ENCODE measurements at places on chromosomes 16 and 17.

- no peak for DNase-seq
Observed at GRCh38 chr16:57935904-57936303, 35.0 kb downstream of the CNGB1 start.

DNA sequence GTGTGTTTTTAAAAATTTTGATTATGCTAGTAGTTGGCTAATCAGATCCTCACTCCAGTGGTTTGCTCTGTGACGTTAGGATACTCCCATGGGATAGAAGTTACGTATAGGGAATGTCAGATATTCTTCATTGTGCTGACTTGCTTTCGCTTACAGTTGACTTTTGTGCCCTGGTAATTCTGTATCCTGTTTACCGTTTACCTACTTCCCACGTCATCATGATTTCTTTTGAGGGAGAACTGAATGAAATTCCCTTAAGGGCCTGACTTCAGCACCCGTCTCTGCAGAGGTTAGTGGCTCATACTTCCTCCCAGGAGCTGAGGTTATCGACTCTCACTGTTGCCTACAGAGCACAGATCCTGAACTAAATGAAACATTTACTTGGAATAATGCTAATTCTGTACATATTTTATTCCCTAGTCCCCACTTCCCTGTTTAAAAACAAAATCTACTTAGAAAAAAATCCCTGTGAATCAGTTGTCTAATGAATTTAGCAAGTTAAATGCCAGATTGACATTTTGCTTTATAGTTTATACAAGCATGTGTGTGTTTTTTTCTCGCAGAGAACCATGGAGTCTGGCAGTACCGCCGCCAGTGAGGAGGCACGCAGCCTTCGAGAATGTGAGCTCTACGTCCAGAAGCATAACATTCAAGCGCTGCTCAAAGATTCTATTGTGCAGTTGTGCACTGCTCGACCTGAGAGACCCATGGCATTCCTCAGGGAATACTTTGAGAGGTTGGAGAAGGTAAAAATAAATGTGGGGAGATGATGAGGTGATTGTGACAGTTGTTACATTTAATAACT, 2.8 kb downstream of the PRKAR1A start:
- no peak for DNase-seq

- DNase-seq = no peak
Observed at GRCh38 chr17:7443499-7444485, 1.1 kb upstream of the CHRNB1 start.

GRCh38 chr16:14101415-14101814, 30.3 kb downstream of the MRTFB start:
- no peak for DNase-seq

GRCh38 chr17:44557651-44558285, 484 bp downstream of the FZD2 start:
- peak; percentile 15 for DNase-seq

DNA sequence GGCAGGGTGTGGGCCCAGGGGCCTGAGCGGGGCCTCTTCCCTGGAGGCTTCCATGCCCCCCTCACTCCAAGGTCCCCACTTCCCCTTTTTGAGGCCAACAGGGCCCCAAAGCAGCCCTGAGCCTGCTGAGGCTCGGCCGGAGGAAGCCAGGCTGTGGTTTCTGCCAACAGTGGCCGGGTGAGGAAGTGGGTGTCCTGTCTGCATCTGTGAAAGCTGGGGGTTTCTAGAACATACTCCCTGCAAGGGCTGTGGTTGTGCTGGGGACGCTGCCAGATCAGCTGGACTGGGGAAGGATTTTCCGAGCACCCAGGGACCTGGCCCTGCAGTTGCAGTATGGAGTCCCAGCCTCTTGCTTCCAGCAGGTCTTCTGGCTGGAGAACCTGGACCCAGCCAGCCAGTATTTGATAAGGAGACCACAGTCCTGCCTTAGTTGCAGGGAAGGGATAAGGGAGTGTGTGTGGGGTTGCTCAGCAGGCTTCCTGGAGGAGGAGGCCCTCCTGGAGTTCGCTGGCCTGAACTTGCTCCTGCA, 15.7 kb downstream of the ADCY7 start:
- peak; percentile 87 for DNase-seq

DNA sequence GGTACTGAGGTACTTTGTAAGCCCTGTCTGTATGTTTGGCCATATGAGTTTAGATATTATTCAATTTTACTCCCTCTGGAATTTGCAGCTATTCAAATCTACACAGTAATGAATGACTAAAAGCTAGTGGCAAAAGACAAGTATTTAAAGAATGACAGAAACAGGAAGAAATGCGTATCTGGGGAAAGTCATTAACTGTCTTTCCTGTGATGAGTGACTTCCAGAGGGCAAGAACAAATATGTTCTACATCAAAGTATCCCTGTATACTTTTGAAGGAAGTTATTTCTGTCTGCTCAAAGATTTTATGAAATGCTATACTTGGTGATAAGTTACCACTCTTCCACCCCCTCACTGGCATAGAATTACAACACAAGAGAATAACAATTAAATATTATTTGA, 489.3 kb upstream of the SOX9 start:
- no peak for DNase-seq

DNA sequence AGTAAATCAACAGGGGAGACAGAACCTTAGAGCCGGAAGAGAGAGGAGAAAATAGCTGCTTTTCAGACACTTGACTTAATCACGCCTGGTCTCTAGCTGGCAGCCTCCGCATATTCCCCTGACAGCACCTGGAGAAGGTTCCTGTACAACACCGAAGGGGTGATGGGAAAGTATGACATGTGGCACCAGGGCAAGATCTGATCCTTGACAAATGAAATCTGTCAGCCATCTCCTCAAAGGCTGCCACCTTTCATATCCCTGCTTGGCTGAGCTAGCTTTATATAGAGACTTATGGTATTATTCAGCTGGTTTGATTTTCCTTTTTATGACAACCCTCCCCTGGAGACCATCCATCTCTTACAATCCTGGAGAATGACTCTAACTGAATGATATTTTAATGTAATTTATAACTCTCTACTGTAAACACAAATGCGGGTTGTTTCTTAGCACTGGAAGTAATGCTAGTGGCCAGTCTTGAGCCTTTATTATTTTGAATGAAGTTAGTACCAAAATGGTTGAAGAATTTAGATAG, 1205.3 kb upstream of the CDH8 start:
- no peak for DNase-seq

DNA sequence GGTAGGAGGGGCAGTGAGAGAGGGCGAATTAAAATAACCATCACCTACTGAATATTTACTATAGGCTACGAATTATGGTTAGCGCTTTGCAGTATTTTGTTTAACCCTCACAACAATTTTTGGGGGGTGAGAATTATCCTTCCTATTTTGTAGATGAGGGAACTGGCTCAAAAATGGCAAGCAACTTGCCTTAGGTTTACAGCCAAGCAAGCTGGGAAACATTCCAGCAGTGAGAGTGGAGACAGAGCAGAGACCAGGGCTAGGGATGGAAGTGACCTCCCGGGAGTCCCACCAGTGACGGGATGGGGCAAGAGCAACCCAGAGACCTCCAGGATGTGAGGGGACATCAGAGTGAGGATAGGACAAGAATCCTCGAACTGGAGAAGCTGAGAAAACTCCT, 352 bp upstream of the VMO1 start:
- no peak for DNase-seq

GRCh38 chr17:42163113-42163512, 8.3 kb upstream of the RAB5C start:
- DNase-seq = no peak

DNA sequence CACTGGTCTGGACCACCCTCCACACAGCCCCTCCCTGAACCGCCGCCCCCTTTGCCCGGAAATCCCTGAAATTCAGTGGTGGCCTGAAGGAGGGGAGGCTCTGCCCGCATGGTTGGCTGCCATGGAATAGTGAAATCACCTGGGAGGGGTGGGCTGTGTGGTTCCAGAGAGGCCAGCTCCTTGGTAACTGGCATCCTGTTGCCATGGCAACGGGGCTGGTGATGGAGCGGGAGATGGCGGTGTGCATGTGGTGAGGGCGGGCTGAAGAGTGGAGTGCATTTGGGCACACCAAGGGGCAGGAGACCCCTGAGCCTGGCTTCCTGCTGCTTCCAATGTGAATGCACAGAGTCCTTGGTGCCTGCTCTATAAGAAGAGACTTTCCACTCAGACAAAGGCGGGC, 2.4 kb downstream of the EFNB3 start:
- DNase-seq = no peak

DNA sequence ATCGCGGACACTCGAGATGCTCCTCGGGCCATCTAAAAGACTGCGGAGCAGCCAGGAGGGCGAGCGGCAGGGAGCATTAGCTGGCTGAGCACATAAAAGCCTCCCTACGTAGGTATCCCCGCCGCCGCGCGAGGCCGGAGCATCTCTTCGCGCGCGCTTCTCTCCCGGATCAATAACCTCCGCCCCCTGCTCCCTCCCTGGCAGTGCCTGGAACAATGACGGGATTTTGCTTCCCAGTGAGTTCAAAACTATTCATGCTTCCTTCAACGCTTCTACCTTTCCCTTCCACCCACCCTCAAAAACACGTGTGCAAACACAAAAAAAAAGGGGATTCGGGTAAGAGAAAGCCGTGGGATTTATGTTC, 984 bp downstream of the CENPV start:
- no peak for DNase-seq

DNA sequence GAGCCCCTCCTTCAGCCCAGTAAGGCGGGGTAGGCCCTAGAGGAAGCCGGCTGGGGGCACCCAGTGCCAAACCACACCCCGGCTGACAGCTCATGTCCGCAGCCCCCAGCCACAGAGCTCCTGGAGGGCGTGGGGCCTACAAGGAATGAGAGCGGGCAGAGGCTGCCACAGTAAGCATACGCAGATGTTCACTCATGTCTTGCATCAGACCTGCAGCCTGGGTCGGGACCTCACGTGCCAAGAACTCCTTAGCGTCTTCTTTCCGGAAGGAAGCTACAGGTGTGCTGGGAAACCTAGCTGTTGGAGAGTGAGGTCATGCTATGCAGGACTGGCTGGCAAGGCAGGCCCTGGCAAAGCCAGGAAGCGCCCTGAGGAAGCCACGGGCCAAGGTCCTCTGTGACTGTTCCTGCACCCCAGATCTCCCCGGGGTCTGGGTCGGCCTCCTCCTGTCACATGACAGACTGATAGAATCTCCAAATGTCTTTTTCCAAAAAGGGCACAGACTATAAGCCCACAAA, 1.6 kb downstream of the ZNF598 start:
- DNase-seq = no peak

DNA sequence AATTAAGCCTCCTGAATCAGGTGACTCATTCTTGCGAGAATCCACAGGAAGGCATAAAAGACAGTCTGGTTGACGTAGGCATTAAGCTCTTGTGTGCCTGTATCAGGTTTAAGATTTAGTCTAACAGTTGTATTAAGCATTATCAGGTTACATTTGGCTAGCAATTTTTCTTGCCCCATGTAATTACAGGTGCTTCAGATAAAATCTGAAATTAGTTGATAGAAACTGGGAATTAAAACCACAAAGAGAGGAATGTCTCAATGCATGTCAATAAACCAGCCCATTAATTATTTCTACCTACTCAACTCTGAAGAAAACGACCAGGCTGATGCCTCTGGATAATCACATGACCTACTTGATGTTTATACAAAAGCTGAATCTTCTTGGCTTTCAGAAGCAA, 217.2 kb downstream of the CA10 start:
- no peak for DNase-seq

GRCh38 chr17:20236578-20237227, 227.5 kb downstream of the SPECC1 start:
- DNase-seq = no peak

- DNase-seq = no peak
Observed at GRCh38 chr16:74573622-74574021, 33.3 kb downstream of the GLG1 start.

DNA sequence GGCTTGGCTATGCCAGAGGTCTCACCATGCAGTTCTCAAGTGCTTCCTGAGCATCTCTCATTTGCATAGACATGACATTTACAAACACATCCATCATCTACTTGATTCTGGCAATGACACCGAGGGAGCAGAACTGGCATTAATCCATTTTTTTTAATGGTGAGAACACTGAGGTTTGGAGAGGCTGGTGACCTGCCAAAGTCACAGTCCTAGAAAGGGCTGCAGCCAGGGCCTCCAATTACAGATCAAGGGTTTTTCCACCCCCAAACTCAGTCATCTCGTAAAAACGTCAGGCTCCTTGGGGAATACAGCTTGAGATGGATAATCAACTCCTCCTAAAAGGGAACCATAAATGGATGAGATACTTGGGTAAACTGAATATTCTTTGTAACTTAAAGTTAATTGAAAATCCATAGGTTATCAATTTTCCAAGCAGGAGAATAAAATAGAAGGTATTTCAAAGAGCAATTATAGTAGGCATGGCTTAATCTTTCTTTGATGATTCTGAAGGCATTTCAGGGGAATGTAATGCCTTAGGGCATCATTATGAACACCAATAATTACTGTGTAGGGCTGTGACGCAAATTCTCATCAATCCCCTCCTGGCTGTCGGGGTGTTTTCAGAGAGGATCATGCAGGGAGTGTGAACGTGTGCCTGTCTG, 9.4 kb upstream of the MEOX1 start:
- no peak for DNase-seq

DNA sequence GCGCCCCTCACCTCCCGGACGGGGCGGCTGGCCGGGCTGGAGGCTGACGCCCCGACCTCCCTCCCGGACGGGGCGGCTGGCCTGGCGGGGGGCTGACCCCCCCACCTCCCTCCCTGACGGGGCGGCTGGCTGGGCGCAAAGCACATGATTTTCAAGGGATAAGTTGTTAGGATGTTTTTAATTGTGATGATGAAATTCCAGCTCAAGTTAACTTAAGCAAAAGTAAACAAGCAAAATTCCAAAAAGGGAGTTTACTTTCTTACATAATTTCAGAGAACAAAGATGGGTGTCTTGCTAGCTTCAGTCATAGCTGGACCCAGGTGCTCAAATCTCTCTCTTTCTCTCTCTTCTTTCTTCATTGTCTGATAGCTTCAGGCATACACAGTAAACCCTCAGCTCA, 33.6 kb upstream of the MED9 start:
- no peak for DNase-seq

- no peak for DNase-seq
Observed at GRCh38 chr17:31400481-31400950, 9.0 kb downstream of the RAB11FIP4 start.

- no peak for DNase-seq
Observed at GRCh38 chr17:71446645-71447437, 674.0 kb upstream of the SOX9 start.

- no peak for DNase-seq
Observed at GRCh38 chr17:38425031-38425430, 3.2 kb upstream of the ARHGAP23 start.

All from stimulated activated naive B cell treated with anti-CD40 and anti-IgM and Interleukin-4, amounts not matched to agents 10 μg/mL and 1 μg/mL and 100 μg/mL, for 72 hours (primary cell).